ENCODE measurements at places on chromosomes 5 and 9. TPM values are rescaled to one million over a fixed set of nuclear protein-coding genes. Genes with fewer than 3 reads are reported as not detected.

Gene CDH9
- not detected for total RNA-seq

DNA sequence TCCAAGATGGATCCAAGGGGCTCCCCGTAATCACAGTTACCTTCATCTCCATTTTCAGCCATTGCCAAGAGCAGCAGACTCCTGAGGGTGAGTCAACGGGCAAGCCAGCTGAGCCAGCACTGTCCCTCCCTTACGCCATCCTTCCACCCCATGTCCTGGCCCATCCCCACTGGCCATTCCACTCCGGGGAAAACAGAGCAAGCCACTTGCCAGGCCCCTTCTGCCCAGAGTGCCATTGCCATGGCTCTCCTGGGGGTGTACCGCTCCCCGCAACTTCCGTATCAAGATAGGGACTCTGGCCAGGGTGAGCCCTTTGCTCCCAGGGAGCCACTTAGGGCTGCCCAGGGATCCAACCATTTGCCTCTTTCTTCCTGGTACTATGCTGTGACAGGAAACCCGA is 48.9 kb upstream of the CDKN2AIPNL start:
- no peaks in the 10 kb centered on the region for H3K36me3 ChIP-seq
- H3K4me3 ChIP-seq: no peak overlapping the region
- H3K27ac ChIP-seq: no peak overlapping the region
- peaks cover 31% of the 10 kb centered on the region for H3K4me1 ChIP-seq
- DNase-seq: no peak

DNA sequence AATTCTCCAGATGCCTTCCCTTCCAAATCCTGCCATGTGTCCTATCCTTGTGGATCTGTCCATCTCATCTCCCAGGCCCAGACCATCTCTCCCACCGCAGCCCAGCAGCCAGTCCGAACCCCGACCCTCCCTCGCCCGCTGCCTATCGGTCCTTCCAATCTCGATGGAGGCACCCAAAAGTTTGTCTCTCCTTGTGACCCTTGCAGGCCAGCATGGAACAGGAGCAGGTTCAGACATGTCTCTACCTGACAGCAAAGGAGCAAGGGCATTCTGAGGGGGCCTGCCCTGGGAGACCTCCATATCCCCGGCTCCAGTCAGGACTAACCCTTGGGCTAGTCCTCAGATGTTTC is 51.0 kb downstream of the SEMA4D start:
- no peak overlapping the region for H3K4me3 ChIP-seq
- peaks cover 9% of the 10 kb centered on the region for H3K4me1 ChIP-seq
- no peak for DNase-seq
- H3K27ac ChIP-seq: no peak overlapping the region
- no peaks in the 10 kb centered on the region for H3K36me3 ChIP-seq

DNA sequence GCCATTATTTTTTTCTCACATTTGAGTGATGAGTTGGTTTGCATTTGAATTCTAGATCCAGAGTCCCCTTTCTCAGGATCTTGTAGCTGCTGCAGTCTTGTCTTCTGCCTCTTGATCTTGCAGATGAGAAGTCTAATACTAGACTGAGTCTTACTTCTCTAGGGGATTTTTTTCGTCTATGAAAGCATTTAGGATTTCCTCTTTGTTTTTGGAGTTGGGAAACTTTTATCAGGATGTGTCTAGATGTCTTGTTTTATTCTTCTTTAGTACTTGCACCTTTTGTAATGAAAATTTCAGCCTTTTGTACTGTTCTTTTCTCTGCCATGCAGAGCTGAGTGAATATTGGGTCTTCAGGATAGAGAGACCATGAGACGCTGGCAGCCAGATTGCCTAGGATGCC is 65.4 kb downstream of the ZNF618 start:
- no peak for DNase-seq
- no peaks in the 10 kb centered on the region for H3K4me1 ChIP-seq
- H3K4me3 ChIP-seq: no peak overlapping the region
- H3K27ac ChIP-seq: no peak overlapping the region
- H3K27me3 ChIP-seq: no peaks in the 10 kb centered on the region

GRCh38 chr9:112841261-112841660 is 49.4 kb downstream of the SLC46A2 start:
- no peak overlapping the region for H3K4me3 ChIP-seq
- H3K36me3 ChIP-seq: peaks cover 13% of the 10 kb centered on the region
- no peaks in the 10 kb centered on the region for H3K27me3 ChIP-seq
- DNase-seq: no peak

DNA sequence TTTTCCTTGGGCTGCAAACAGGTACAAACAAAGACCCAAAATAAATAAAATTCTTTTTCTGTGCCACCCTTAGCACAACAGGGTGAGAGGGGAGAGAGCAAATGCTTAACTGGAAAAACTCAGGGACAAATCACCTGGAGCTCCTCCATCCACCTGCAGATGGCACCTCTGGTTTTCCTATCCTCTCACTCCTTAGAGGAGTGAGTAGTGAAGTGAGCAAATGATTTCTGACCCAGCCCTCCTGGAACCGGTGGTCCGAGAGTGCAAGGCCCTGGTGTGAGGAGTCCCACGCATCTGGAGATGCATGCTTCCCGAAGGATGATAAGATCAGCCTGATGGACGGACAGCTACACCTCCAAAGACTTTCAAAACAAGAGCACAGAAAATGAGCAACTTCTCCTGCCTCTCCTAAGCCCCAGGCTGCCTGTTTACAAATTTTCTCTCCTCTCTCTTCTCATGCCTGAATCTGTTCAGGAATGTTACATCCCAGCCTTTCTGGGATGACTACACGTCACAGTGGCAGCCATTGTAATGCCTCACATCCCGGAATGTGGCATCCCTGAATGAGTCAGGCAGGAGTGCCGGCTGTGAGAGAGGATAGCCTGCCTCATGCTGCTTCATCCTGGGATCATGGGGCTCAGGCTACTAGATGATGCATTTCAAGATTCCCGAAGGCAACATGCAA is 86.4 kb downstream of the ADRB2 start:
- DNase-seq: peak; percentile 77
- H3K4me1 ChIP-seq: peaks cover 82% of the 10 kb centered on the region
- H3K36me3 ChIP-seq: no peaks in the 10 kb centered on the region
- peak overlapping the region; percentile 91 for H3K27ac ChIP-seq
- H3K27me3 ChIP-seq: no peaks in the 10 kb centered on the region

DNA sequence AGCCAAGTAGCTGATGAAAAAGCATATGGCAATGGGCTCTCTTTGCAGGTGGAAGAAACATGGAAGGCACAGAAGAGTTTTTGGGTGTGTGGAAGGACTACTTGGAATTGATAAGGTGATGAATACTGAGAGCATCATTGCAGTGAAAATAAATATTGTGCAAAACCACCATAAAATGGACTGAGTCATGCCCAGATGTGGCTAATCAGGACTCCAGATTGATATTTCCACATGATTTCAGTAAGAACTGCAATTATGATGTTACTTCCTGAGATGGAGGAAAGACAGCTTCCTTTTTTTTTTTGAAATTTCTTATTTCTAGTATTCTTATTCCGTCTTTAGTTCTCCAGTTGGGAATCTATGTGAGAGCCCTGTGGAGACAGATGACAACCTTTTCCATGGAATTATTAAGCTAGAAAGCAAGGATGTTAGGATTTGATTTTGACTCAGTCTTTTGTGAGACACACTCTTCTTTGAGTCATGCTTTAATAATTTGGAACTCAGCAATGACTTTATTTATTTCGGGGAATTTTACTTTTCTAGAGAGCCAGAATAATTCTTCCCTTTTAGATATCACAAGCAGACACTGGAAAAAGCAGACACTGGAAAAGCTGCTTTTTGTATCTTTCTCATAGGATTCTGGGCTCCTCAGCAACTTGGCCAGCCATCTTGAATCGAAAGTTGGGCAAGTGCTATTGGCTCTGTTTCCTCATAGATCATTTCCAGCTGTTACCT is 94.2 kb upstream of the VCAN start:
- H3K4me3 ChIP-seq: no peak overlapping the region
- no peaks in the 10 kb centered on the region for H3K4me1 ChIP-seq
- DNase-seq: no peak
- H3K27ac ChIP-seq: peak overlapping the region; percentile 44
- no peaks in the 10 kb centered on the region for H3K27me3 ChIP-seq

DNA sequence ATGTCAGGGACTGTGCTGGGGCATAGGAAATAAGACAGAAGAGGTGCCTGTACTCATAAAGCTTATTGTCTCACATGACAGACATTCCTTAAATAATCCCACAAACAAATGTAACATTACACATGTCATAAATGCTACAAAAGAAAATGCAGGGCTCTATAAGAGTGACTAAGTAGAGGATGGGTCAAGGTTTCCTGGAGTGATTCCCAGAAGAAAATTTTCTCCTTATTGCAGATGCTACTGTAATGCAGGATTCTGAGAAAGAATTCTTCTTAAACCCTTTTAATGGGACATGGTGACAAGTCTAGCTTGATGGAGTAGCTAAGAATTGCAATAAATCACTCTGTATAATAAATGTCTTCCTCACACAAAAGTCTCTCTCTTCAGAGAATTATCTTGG is 55.7 kb downstream of the SH3TC2 start:
- H3K4me1 ChIP-seq: peaks cover 20% of the 10 kb centered on the region
- no peak overlapping the region for H3K4me3 ChIP-seq
- no peaks in the 10 kb centered on the region for H3K36me3 ChIP-seq
- H3K27me3 ChIP-seq: no peaks in the 10 kb centered on the region
- no peak overlapping the region for H3K27ac ChIP-seq
- DNase-seq: no peak

- no peak overlapping the region for H3K27ac ChIP-seq
- no peaks in the 10 kb centered on the region for H3K27me3 ChIP-seq
- DNase-seq: no peak
- no peaks in the 10 kb centered on the region for H3K36me3 ChIP-seq
- no peak overlapping the region for H3K4me3 ChIP-seq
These were observed 67.5 kb upstream of the CKMT2 start for GRCh38 chr5:81165493-81166119.

- no peaks in the 10 kb centered on the region for H3K27me3 ChIP-seq
- H3K4me3 ChIP-seq: no peak overlapping the region
- peak overlapping the region; percentile 50 for H3K27ac ChIP-seq
These were observed 17.8 kb downstream of the NANS start for GRCh38 chr9:98074115-98074990.

DNA sequence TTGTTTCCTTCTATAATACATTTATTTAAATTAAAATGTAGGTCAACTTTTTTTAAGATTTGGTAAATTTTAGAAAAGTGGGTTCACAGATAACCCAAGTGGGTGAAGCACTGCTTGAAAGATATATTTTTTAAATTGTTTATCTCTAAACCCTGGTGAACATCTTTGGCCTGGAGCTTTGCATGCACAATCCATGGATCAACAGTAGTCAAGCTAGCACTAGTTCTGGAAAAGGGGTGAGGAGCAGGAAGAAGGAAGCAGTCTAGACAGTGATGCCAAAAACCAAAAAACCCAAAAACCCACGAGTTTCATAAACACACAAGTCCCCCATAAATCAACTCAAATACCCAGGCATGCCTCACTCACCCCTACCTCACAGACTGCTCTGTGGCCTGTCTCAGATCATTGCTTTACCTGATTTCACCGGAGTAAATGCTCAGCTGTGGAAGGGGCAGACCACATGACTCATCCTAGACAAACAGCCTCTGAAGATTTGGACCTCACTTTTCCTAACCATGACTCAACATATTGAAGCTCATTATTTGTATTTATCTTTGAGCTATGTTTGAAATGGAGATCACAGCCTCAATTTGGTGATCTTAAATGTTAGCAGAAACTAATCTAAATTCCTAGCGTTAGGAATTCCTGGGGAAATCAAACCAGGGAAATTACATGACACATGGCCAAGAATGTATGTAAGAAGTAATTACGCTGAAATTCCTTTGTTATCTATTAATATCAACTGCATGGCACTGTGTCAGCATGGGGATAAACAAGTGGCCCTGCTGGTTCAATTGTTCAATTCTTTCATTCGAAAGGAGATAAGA is 149.6 kb downstream of the ZNF608 start:
- H3K36me3 ChIP-seq: no peaks in the 10 kb centered on the region
- no peak overlapping the region for H3K27ac ChIP-seq
- peaks cover 19% of the 10 kb centered on the region for H3K4me1 ChIP-seq

DNA sequence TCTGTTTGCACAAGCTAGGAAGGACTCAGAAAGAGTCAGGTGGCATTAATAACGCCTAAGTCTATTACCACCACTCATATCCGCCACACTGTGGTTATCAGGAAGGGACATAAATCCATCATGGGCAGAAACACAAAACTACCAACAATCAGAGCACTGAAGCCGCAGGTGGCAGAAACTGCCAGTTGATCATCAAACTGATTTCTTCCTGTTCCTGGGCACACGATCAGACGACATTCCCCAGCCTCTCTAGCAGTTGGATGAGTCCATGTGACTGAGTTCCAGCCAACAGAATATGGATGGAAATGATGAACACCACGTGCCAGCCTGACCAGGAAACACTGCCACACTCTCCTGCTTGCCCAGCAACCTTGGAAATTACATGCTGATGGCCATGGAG is 181.7 kb downstream of the ELAVL2 start:
- no peak overlapping the region for H3K4me3 ChIP-seq
- DNase-seq: no peak
- no peak overlapping the region for H3K27ac ChIP-seq
- no peaks in the 10 kb centered on the region for H3K36me3 ChIP-seq
- no peaks in the 10 kb centered on the region for H3K27me3 ChIP-seq

DNA sequence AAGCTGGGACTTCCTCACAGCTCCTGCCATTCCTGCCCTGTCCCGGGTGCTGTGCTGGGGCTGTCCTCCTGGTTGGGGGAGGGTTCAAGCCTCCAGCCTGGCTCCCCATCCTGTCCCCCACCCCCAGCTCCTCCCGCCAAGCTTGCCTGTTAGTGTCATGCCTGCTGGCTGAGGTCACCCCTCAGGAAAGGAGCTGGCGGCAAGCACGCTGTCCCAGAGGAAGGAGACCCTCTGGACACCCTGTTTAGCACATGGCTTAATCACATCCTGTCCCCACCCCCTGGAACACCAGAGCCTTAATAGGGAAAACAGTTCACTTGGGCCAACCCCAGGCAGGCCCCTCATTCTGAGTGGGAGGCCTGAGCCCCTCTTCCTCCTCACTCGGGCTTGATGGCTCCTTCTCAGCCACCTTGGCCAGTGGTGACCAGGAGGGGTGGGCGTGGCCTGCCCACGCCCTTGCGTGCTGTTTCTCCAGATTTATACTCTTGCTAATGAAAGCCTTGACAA is 9.2 kb upstream of the PHYHD1 start:
- no peak overlapping the region for H3K4me3 ChIP-seq
- DNase-seq: no peak
- peaks cover 71% of the 10 kb centered on the region for H3K4me1 ChIP-seq
- peaks cover 51% of the 10 kb centered on the region for H3K36me3 ChIP-seq

DNA sequence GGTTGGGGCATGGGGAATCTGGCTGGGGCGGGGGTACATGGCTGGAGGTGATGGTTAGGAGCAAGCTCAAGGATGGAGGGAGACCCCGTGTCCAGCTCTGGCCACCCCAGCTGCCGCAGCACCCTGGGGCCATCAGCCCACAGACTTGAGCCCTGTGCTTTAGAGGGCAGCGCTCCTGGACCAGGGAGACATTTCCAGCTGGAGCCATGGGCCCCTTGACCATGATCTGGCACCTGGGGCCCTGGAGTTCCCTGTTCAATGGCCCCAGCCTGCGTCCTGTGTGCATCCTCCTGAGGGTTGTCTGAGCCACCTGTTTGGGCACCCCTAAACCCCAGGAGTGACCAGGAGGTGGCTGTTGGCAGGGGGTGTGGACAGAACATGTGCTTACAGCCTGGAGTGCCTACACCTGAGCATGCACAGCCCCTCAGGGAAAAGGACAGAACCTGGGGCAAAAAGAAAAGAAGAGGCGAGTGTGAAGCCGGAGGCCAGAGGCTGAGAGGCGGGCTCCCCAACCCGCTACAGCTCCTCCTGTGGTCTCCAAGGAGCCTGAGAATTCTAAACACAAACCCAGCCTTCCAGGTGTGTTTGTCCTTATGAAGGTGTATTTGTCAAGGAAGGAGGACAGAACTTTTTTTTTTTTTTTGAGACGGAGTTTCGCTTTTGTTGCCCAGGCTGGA is 126.7 kb downstream of the C9orf50 start:
- H3K27me3 ChIP-seq: no peaks in the 10 kb centered on the region
- DNase-seq: no peak
- peaks cover 13% of the 10 kb centered on the region for H3K36me3 ChIP-seq
- peaks cover 97% of the 10 kb centered on the region for H3K4me1 ChIP-seq
- peak overlapping the region; percentile 58 for H3K4me3 ChIP-seq
- peak overlapping the region; percentile 98 for H3K27ac ChIP-seq

Data from suprapubic skin (tissue), 4 donors.